ENCODE measurements at places on chromosomes 16 and 17.
A peak's percentile ranks its signal among the peaks of the same experiment; 100 is the strongest.

- peak within 1 kb of the TSS; percentile 82 for H3K4me3 ChIP-seq
- peak; percentile 61 for DNase-seq
- peaks cover 26% of the 10 kb centered on the region for H3K36me3 ChIP-seq
- H3K4me1 ChIP-seq: peaks cover 3% of the 10 kb centered on the region
- H3K27ac ChIP-seq: peak within 1 kb of the TSS; percentile 84
- H3K27me3 ChIP-seq: no peaks in the 10 kb centered on the region
Measured at GRCh38 chr17:80991645-80992076, at the start of gene CHMP6. Gene CHMP6, plus strand, starts transcription at chr17:80991841. Its CDS starts 78 bp downstream, at chr17:80991919.

- H3K27ac ChIP-seq: no peak overlapping the region
- no peaks in the 10 kb centered on the region for H3K27me3 ChIP-seq
- peaks cover 4% of the 10 kb centered on the region for H3K36me3 ChIP-seq
- H3K4me1 ChIP-seq: peaks cover 12% of the 10 kb centered on the region
Measured at GRCh38 chr17:17359271-17359670, 56.1 kb downstream of the NT5M start.

DNA sequence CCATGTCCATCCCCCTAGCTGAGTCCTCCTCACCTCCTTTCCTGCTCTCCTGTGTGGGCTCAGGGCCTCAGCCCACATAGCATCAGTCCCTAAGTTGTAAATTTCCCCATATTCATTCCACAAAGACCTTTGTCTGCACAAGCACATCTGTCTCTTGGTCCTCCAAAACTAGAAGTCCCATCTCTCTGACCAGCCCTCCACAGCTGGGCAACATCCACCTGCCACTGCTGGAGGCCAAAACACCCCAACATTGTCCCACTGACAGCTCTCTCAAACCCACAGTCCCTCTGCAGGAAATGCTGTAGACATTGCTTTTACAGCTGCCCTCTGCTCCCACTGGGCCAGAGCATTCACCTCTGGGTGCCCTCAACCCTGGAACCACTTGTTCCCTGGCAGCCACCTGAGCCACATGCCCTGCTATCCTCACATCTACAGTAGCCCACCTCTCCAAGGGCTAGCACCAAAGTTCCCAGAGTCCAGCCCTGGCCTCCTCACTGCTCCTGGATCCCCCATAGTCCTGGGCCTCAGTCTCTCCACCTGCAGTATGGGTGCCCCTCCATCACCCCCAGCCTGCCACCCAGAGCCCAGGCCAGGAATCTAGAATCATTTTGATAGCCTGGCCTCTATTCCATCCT, 1722.7 kb downstream of the TP53TG3F start:
- H3K36me3 ChIP-seq: peaks cover 2% of the 10 kb centered on the region
- H3K4me1 ChIP-seq: peaks cover 22% of the 10 kb centered on the region
- H3K27ac ChIP-seq: no peak overlapping the region
- H3K4me3 ChIP-seq: no peak overlapping the region

DNA sequence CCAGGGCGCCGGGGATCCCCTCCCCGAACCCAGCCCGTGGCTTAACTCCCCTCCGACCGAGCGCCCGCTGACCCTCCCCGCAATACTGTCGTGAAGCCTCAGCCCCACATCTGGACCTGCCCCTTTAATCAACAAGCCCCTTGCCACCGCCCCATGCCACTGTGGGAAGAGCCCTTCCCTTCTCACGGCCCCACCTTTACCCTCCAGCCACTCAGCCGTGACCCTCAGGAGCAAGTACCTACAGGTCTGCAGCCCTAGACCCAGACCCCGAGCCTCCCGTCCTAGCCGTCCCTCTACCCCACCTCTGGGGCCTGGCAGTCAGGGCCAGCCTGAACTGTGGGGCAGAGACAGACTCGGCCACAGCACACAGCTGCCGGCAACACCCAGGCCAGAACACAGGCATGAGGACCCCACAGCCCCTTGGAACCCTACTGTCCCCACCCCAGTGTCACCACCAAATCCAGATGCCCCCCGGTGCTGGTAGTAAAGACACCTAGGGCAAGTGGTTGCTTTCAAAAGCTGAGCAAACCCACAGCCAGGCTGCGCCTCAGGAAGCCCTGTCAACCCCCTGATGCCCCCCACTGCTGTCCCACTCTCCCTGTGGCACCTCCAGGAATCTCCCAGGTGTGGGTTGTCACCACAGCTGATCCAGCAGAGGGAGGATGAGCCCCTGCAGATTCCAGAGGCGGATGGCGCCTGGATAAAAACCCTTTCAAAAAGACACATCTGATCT, 1.4 kb downstream of the NXPH3 start:
- no peak overlapping the region for H3K27ac ChIP-seq
- peaks cover 37% of the 10 kb centered on the region for H3K27me3 ChIP-seq
- peaks cover 4% of the 10 kb centered on the region for H3K36me3 ChIP-seq
- DNase-seq: no peak

DNA sequence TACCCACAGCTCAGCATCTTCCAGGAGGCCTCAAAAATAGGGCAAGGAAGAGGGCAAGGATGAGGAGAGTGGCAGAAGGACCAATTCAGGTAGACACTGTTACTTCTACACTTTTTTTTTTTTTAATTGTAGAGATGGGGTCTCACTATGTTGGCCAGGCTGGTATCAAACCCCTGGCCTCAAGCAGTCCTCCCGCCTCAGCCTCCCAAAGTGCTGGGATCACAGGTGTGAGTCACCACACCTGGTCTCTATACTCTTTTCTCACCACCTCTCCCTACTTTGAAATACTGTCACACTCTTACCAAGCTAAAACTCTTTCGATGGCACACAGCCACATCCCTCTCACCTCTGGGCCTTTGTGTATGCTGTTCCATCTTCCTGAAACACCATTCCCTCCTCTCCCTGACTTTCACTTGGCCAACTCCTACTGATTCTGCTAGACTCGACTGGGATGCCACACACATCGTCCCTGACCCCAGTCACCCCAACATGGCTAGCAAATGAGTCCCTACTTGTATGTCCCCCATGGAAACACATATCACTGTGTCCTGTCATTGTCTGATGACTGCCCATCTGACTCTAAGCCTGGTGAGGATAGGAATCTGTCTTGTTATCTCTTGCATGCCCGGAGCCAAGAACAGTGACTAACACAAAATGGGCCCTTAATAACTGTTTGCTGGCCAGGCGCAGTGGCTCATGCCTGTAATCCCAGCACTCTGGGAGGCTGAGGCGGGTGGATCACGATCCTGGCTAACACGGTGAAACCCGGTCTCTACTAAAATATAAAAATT, 7.2 kb upstream of the SLC43A2 start:
- no peaks in the 10 kb centered on the region for H3K36me3 ChIP-seq
- H3K4me3 ChIP-seq: no peak overlapping the region
- H3K27me3 ChIP-seq: no peaks in the 10 kb centered on the region
- H3K4me1 ChIP-seq: peaks cover under 1% of the 10 kb centered on the region

DNA sequence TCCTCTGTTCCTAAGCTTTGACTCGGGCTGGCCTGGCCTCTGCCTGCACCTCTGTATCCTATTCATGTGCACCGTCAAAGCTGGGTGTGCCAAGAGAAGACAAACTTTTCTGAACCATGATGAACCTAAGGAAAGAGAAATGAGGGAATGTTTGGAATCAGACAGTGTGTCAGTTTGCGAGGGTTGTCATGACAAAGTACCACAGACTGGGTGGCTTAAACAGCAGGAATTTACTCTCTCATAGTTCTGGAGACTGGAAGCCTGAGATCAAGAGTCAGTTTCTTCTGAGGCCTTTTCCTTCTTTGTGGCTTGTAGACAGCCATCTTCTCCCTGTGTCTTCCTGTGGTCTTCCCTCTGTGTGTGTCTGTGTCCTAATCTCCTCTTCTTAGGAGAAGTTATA, 129.0 kb downstream of the KATNIP start:
- no peak for DNase-seq
- peaks cover 9% of the 10 kb centered on the region for H3K36me3 ChIP-seq
- H3K4me1 ChIP-seq: no peaks in the 10 kb centered on the region
- no peak overlapping the region for H3K27ac ChIP-seq
- H3K4me3 ChIP-seq: no peak overlapping the region

GRCh38 chr17:49383060-49383459, 21.0 kb upstream of the ZNF652 start:
- H3K4me3 ChIP-seq: no peak overlapping the region
- H3K27ac ChIP-seq: no peak overlapping the region

GRCh38 chr16:84453061-84453752, 51.3 kb downstream of the MEAK7 start:
- peaks cover 4% of the 10 kb centered on the region for H3K36me3 ChIP-seq
- no peaks in the 10 kb centered on the region for H3K4me1 ChIP-seq
- H3K27ac ChIP-seq: no peak overlapping the region
- DNase-seq: no peak

GRCh38 chr16:77850636-77851333, 62.4 kb downstream of the VAT1L start:
- no peak for DNase-seq
- H3K36me3 ChIP-seq: no peaks in the 10 kb centered on the region
- H3K27ac ChIP-seq: no peak overlapping the region
- H3K4me3 ChIP-seq: no peak overlapping the region
- H3K27me3 ChIP-seq: peaks cover 17% of the 10 kb centered on the region

DNA sequence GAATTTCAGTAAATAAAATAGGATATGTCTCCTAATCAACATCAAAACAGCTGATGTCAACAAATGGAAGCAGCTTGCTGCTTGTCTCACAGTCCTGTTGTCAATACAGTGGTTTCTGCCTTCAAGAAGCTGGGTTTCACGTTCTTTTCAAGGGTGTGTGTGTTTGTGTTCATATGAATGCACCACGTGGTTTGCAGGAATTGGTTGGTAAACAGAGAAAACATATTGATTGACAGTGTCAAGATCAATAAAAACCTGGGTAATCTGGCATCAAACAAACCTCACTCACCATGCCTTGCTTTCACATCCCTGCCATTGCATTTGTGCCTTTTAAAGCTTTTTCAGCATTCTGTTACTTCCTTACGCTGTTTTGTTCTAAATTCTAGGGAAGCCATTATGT, 585.7 kb upstream of the CA10 start:
- H3K4me1 ChIP-seq: no peaks in the 10 kb centered on the region
- DNase-seq: no peak
- H3K27me3 ChIP-seq: no peaks in the 10 kb centered on the region
- H3K4me3 ChIP-seq: no peak overlapping the region
- no peak overlapping the region for H3K27ac ChIP-seq

DNA sequence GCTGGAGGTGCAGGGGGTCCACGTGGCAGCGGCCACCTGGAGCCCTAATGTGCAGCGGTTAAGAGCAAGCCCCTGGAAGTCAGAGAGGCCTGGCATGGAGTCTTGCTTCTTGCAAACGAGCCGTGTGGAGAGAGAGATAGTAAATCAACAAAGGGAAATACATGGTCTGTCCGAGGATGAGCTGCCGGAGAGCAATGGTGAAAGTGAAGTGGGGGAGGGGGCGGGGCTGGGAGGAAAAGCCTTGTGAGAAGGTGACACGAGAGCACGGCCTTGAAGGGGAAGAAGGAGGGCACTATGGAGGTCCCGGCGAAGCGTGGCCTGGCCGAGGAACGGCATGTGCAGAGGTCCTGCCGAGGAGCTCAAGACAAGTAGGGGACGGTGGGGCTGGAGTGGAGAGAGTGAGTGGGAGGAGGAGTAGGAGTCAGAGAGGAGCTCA, 6.0 kb upstream of the SERPINF1 start:
- H3K4me1 ChIP-seq: no peaks in the 10 kb centered on the region
- no peaks in the 10 kb centered on the region for H3K36me3 ChIP-seq
- no peak overlapping the region for H3K4me3 ChIP-seq
- DNase-seq: no peak
- H3K27ac ChIP-seq: peak overlapping the region; percentile 77
- peaks cover 8% of the 10 kb centered on the region for H3K27me3 ChIP-seq

- DNase-seq: no peak
- peaks cover 7% of the 10 kb centered on the region for H3K4me1 ChIP-seq
- H3K27me3 ChIP-seq: no peaks in the 10 kb centered on the region
- H3K36me3 ChIP-seq: peaks cover 24% of the 10 kb centered on the region
Measured at GRCh38 chr16:637081-638018, 1.2 kb upstream of the METTL26 start.

DNA sequence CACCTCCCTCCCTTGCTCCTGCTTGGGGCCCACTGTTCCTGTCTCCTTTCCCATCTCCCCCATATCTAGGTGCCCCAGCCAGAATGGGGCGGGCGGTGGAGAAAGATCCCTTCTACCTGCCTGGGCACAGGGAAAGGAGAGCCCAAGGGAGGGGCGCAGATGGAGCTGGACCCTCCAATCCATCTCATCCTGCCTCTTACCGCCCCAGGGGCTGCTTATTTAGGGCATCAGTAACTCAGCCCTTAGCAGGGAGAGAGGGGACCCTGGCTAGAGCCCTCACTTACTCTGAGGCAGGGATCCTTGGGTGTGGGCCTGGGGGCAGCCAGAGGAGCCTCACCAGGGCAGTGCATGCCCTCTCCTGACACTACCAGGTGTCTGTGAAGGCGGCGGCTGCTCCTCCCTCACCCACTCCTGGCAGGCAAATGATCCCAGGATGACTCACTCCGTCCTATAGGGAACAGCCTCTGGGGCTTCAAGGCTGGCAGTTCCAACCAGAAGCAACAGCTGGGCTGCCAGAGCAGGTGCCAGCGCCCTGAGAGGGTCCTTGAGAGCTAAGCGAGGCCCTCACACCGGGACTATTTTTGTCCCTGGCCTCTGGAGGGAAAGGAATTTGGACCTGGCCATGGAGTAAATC, 16.3 kb upstream of the BCAR1 start:
- H3K27me3 ChIP-seq: peaks cover 40% of the 10 kb centered on the region
- no peak overlapping the region for H3K4me3 ChIP-seq
- no peak for DNase-seq
- H3K36me3 ChIP-seq: no peaks in the 10 kb centered on the region
- no peaks in the 10 kb centered on the region for H3K4me1 ChIP-seq

DNA sequence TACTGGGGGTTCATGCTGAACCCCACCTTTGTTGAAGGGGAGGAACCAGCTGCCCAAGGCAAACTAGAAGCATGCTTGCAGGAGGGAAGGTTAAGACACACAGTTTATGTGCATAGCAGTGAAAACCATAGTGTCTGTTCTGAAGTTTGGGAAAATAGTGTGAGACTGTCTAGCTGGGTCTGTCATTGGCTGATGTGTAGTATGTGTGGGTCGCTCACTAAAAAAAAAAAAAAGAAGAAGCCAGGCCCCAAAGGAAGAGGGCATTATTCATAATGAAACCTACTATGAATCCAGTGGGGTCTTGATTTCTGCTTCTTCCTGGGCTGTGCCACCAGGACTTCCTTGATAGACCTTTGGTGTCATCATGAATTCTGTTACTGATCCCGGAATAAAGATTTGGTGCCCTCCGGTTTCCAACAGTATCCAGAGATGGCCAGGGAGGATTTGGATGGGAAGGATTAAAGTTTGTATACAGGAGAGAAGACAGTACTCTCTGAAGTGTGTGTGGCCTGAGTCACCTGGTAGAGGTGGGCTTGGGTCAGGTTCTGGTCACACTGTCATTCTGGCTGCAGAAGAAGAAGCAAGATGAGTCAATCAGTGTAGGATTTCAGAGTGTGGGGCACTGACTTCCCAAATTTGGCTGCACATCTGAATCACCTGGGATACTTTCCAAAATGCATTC, 220.3 kb downstream of the PRKCA start:
- no peaks in the 10 kb centered on the region for H3K36me3 ChIP-seq
- H3K4me1 ChIP-seq: peaks cover 7% of the 10 kb centered on the region
- H3K4me3 ChIP-seq: no peak overlapping the region
- no peak for DNase-seq
- no peaks in the 10 kb centered on the region for H3K27me3 ChIP-seq
